ENCODE measurements at places on chromosomes 4 and X.

GRCh38 chrX:40132751-40133150 lies 35.0 kb upstream of the BCOR start:
- no peak for DNase-seq

- DNase-seq, result no peak
These were observed 580.2 kb downstream of the MID1IP1 start for GRCh38 chrX:39381422-39381821.

- DNase-seq, result peak; percentile 2
These were observed 342.6 kb downstream of the GPM6A start for GRCh38 chr4:175469514-175469913.

- peak; percentile 60 for DNase-seq
These were observed 7.6 kb downstream of the DLG3 start for GRCh38 chrX:70452143-70452733.

DNA sequence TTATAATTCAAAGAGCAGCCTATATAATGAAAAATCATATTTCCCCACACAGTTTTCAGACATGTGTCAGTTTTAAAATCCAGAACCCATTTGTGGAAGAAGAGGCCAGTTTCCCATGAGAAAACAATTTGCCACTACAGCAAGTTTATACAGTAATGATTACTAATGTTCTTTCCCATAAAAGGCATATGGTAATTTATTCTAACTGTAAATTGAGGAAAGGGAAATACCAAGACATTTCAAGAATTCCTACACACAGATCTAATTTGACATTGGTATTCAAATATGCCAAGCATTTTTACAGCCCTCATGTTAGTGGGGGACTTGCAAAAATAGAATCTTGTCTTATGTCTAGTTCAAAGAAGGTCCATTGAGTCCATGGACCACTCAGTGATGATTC lies 1368.6 kb downstream of the FSTL5 start:
- DNase-seq, result no peak

DNA sequence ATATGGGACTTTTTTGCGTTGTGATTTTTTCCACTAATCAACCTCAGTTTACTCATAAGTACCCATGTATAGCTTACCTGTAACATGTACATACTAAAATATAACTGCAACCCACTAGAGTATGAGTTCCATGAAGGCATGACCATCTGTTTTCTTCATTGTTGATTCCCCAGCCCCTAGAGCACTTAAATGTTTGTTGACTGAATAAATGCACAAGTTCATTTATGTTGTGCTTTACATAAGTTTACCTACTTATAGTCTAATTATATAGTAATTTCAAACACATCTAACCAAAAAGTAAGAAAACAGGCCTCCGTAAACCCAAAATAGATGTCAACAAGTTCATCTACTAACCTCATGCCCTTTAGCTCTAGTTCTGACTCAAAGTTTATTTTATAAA lies 34.7 kb downstream of the DCHS2 start:
- no peak for DNase-seq

GRCh38 chr4:153418121-153418520 lies 48.0 kb upstream of the TMEM131L start:
- no peak for DNase-seq

DNA sequence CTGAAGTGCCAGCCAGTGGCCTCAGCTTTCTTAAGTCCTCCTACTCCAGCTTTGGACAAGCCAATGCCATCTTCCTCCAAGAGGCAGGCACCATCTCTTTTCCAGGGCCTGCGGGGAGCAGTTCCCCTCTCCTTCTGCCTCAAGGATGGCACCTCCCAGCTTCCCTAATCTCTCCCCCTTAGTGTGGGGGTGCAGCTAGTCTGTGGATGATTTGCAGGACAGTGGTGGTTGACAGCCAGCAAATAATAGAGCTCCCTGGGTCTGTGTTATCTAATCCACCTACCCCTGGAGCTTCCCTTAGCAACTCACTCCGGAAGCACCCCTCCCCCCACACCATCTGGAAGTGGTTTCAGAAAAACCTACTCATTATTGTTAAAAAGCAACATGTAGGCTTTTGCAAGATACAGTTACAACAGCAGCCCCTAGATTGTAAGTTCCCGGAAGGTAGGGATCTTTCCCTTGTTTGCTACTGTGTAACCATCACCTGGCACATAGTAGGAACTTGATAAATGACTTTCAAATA lies 247.1 kb downstream of the BCOR start:
- DNase-seq, result no peak

- DNase-seq, result no peak
These were observed 93.5 kb upstream of the DKK2 start for GRCh38 chr4:107129611-107130010.

GRCh38 chr4:80074069-80074468 lies 1.0 kb upstream of the ANTXR2 start:
- DNase-seq, result no peak

GRCh38 chrX:27915617-27916016 lies 65.6 kb downstream of the DCAF8L1 start:
- no peak for DNase-seq

GRCh38 chr4:104420766-104421165 lies 73.9 kb downstream of the CXXC4 start:
- DNase-seq, result no peak

- no peak for DNase-seq
These were observed 233.3 kb upstream of the EDNRA start for GRCh38 chr4:147247579-147247978.

- DNase-seq, result no peak
These were observed 179.2 kb downstream of the SLC7A11 start for GRCh38 chr4:138062929-138063328.

GRCh38 chrX:123860983-123861382 lies 1.1 kb downstream of the XIAP start:
- DNase-seq, result no peak

GRCh38 chr4:60366661-60367060 lies 833.5 kb upstream of the ADGRL3 start:
- DNase-seq, result no peak

DNA sequence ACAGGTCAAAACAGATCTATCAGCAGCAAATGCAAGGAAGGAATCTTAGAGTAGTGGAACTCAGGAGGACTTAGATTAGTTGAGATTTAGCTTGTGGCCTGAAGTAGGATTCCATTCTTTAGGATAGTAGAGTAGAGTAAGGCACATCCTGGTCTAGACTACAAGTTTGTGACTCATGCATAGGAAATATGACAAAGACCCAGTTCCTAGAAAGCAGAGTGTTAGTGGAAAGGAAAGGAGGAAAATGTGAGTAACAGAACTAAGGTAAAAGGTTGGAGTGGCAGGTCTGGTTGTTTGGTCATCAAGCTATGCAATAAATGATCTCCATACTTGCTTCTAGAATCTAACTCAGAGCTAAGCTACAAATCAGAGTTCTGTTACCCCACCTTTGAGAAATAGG lies 595.0 kb downstream of the ACTRT1 start:
- no peak for DNase-seq
